ENCODE measurements at places on chromosomes 3 and 15. TPM values are rescaled to one million over a fixed set of nuclear protein-coding genes. Genes with fewer than 3 reads are reported as not detected.

Gene CDCP1
- 0.18 TPM for total RNA-seq

Gene ZMYND10
- 0.60 TPM for total RNA-seq

GRCh38 chr15:64883100-64883581 is 28.6 kb upstream of the ANKDD1A start:
- H3K4me1 ChIP-seq = peaks cover 11% of the 10 kb centered on the region
- no peaks in the 10 kb centered on the region for H3K36me3 ChIP-seq

Gene CACNA2D2
- not detected for total RNA-seq

Data from HepG2 (cell line).